OCI-LY7 (cell line): ENCODE measurements at places on chromosomes 7 and 10.

GRCh38 chr7:54811041-54811845 lies 52.2 kb upstream of the SEC61G start:
- DNase-seq, result no peak

GRCh38 chr7:96344236-96344635 lies 22.3 kb upstream of the SLC25A13 start:
- no peak for DNase-seq

DNA sequence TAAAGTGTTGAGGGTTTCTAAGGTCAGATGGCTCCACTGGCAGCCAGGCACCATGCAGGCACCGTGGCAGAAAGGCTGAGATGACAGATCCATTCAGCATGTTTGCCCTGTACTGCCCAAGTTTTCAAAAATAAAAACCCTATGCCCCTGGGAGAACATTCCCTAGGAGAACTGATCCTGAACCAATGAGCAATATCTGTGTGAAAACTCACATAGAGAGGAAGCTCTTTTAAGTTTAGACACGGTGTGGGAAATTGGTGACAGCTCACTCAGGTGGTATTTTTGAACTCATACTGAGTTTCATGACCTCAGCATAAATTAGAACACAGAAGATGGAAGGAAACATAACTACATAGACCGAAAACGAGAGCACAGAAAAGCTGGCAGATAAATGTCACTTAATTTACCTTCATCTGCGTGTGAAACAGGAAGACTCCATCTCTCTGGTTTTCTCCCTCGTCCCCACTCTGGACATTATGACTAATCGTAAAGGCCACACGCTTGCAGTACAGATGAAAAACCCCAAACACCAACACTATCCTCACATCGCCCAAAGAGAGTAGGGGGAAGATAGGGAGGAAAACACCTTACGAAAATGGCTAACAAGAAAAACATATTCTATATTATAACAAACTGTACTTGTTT lies 127.8 kb downstream of the ICA1 start:
- DNase-seq, result no peak

GRCh38 chr7:152967958-152968357 lies 208.4 kb downstream of the ACTR3B start:
- DNase-seq, result no peak

GRCh38 chr10:32954080-32954479 lies 4.0 kb downstream of the ITGB1 start:
- no peak for DNase-seq
